ENCODE measurements at places on chromosomes 16 and 17. TPM values are rescaled to one million over a fixed set of nuclear protein-coding genes. Genes with fewer than 3 reads are reported as not detected.

- peaks cover 87% of the 10 kb centered on the region for H3K27me3 ChIP-seq
- no peak overlapping the region for H3K27ac ChIP-seq
- no peak overlapping the region for H3K4me3 ChIP-seq
- peaks cover 24% of the 10 kb centered on the region for H3K4me1 ChIP-seq
- no peak for DNase-seq
- no peaks in the 10 kb centered on the region for H3K36me3 ChIP-seq
Measured at GRCh38 chr17:48619826-48620449, 4.8 kb upstream of the HOXB8 start.

- H3K36me3 ChIP-seq: no peaks in the 10 kb centered on the region
- H3K4me1 ChIP-seq: peaks cover 7% of the 10 kb centered on the region
- peaks cover 15% of the 10 kb centered on the region for H3K27me3 ChIP-seq
- no peak overlapping the region for H3K27ac ChIP-seq
- DNase-seq: no peak
Measured at GRCh38 chr17:33506889-33507650, 214.0 kb upstream of the ASIC2 start.

DNA sequence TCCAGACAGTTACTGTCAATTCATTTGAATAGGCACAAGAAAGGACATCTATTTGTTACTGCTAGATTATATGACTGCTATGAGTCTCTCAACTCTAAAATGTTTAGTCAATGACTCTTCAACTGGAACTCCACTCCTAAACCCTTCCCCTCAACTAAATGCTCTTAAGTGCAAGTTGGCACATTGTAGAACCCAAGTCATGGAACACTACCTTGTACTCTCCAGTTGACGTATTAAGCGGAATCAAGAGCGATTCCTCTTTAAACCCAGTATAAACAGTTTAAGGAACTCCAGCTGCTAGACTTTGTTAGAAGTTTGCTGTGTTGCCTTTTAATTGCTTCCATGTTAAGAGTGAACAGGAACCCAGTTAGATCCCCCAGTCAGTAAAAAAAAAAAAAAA, 44.6 kb downstream of the STH start:
- H3K27ac ChIP-seq: peak overlapping the region; percentile 64
- no peak for DNase-seq
- no peaks in the 10 kb centered on the region for H3K27me3 ChIP-seq
- H3K36me3 ChIP-seq: peaks cover 57% of the 10 kb centered on the region
- H3K4me3 ChIP-seq: no peak overlapping the region

DNA sequence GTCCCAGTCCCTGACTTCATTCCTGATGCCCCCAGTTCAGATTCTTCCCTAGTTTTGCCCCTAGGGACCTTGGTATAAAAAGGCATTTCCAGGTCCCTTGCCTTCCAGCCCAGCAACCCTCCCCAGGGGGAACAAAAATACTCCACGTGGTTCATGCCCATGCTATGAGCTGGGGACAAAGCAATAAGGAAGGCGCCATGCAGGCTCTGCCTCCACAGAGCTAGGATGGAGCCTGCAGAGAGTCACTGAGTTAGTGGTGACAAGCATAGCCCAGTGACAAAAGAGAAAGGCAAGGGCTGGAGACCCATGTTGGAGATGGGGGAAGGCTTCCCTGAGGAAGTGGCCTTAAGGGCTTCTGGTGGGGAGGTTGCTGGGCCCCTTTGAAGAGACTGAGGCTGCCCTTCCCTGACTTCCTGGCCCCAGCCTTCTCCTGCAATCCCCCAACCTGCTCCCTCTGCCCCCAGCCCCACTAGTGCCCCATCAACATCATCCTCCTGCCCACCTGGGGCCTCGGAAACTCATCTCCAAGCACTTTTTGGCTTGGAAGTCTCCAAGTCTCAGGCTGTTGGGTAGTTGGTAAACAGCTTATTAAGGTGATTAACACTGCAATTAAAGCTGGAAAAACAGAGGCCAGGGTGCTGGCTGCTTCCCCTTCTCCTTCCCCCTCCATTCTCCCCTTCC, 9.6 kb downstream of the DLX3 start:
- H3K4me1 ChIP-seq: no peaks in the 10 kb centered on the region
- peaks cover 33% of the 10 kb centered on the region for H3K27me3 ChIP-seq
- H3K36me3 ChIP-seq: no peaks in the 10 kb centered on the region
- no peak overlapping the region for H3K27ac ChIP-seq
- no peak for DNase-seq
- no peak overlapping the region for H3K4me3 ChIP-seq

GRCh38 chr17:35252651-35253050, 9.8 kb downstream of the SLFN5 start:
- DNase-seq: no peak
- H3K4me1 ChIP-seq: peaks cover 83% of the 10 kb centered on the region
- no peak overlapping the region for H3K4me3 ChIP-seq
- peak overlapping the region; percentile 63 for H3K27ac ChIP-seq

- H3K36me3 ChIP-seq: no peaks in the 10 kb centered on the region
- no peak overlapping the region for H3K4me3 ChIP-seq
- DNase-seq: no peak
- no peak overlapping the region for H3K27ac ChIP-seq
- H3K4me1 ChIP-seq: peaks cover 47% of the 10 kb centered on the region
Measured at GRCh38 chr17:77364941-77365583, 224.3 kb downstream of the SEC14L1 start.

GRCh38 chr17:32523017-32523680, 36.4 kb downstream of the CDK5R1 start:
- peak overlapping the region; percentile 55 for H3K4me3 ChIP-seq
- H3K36me3 ChIP-seq: peaks cover 7% of the 10 kb centered on the region
- H3K27me3 ChIP-seq: peaks cover 6% of the 10 kb centered on the region
- peak; percentile 84 for DNase-seq
- peaks cover 63% of the 10 kb centered on the region for H3K4me1 ChIP-seq

DNA sequence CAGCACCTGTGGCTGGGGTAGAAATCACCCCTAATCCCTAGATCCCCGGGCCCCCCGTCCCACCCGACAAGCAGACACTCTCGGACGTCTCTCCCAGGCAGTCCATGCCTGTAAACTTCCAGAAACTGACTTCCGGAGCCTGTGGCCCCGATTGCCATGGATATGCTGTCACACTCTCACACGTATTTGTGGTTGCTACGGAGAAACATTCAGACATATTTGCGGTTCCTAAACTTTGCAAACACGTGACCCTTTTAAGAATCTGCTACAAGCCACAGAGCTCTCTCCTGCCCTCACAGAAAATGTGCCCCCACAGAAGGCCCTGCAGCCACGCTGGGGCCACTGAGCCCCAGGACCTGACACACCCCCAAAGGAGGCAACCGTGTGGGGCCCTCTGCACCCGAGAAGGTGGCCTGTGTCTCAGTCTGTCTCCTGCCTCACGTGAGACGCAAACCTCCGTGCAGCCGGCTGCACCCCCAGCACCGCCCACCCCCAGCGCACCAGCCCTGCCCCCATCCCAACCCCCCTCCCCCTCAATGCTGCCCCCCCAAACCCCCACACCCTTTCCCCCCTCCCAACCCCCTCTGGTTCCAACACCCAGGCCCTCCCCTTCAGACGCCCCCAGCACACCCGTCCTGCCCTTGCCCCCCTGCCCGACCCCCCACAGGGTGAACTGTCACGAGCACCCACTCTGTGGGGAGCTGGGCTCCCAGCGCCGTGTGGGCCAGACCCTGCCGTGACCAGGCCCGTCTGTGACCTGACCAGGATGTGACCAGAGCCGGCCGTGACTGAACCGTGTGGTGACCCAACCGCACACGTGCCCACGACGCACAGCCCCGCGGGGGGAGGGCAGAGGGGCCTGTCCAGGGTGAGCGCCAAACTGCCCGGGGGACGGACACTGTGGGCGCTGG, 66.3 kb upstream of the METRNL start:
- no peaks in the 10 kb centered on the region for H3K4me1 ChIP-seq
- no peak for DNase-seq
- no peaks in the 10 kb centered on the region for H3K36me3 ChIP-seq
- no peaks in the 10 kb centered on the region for H3K27me3 ChIP-seq
- H3K27ac ChIP-seq: no peak overlapping the region
- H3K4me3 ChIP-seq: no peak overlapping the region

DNA sequence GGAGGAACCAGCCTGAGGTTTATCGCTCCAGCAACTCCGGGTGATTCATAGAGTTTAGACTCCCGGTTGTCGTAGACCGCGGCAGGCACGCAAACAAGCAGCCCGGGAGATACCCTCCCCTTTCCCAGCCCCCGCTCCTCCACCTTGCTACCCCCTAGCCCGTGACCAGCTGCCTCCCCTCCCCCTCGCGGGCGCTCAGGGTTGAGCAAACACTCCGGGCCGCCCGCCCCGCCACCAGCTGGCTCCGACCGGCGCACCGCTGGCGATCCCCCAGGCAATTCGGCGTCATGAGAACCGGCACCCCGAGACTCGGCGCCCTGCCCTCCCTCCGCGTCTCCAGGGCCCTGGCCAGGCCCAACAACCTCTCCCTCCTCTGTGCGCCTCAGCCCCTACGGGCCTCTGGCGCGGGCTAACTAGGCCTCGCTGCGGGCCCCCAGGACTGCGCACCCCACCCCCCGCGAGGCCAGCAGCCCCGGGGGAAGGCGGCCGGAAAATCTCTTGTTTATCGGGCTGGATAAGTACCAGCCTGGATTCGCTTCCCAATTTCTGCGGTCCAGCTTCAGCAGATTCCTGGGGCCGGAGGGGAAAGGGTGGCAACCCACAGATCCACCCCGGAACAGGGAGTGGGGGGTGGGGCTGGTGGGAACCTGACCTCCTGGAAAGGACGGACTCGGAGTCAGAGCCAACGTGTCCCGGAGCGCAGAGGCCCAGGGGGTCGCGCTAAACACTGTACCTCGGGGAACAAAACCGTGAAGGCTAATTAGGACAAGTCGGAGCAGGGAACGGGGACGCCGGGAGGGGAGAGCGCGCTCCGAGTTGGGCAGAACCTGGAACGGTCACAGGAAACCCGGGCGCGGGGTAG, 951 bp upstream of the GPRC5C start:
- DNase-seq: peak; percentile 51
- H3K27ac ChIP-seq: no peak overlapping the region
- peaks cover 13% of the 10 kb centered on the region for H3K4me1 ChIP-seq
- H3K4me3 ChIP-seq: peak overlapping the region; percentile 41
- peaks cover 36% of the 10 kb centered on the region for H3K27me3 ChIP-seq

- H3K27me3 ChIP-seq: no peaks in the 10 kb centered on the region
- H3K36me3 ChIP-seq: peaks cover 6% of the 10 kb centered on the region
- no peak for DNase-seq
Measured at GRCh38 chr17:54969658-54970572, 1.4 kb downstream of the STXBP4 start.

GRCh38 chr16:20704281-20704680, 6.8 kb upstream of the ACSM1 start:
- no peak overlapping the region for H3K4me3 ChIP-seq
- no peaks in the 10 kb centered on the region for H3K4me1 ChIP-seq
- H3K36me3 ChIP-seq: no peaks in the 10 kb centered on the region
- H3K27ac ChIP-seq: no peak overlapping the region
- no peaks in the 10 kb centered on the region for H3K27me3 ChIP-seq

DNA sequence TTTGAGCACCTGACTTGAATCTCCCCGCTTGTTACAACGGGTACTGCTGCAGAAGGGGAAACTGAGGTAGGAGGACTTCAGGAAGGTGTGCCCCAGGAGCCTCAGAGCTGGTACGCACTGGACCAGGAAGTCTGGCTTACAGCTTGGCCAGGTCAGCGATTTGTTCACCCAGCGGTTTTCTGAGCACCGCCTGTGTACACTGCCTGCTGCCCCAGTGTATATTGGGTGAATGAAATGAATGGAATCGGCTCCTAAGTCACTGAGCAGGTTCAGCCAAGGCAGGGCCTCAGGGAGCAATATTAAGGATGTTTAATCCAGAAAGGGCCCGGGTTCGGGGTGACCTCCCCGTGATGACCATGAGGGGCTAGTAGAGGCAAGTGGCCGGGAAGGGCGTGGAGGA, 164.0 kb upstream of the CIBAR2 start:
- H3K27ac ChIP-seq: no peak overlapping the region
- DNase-seq: no peak
- H3K4me3 ChIP-seq: no peak overlapping the region

DNA sequence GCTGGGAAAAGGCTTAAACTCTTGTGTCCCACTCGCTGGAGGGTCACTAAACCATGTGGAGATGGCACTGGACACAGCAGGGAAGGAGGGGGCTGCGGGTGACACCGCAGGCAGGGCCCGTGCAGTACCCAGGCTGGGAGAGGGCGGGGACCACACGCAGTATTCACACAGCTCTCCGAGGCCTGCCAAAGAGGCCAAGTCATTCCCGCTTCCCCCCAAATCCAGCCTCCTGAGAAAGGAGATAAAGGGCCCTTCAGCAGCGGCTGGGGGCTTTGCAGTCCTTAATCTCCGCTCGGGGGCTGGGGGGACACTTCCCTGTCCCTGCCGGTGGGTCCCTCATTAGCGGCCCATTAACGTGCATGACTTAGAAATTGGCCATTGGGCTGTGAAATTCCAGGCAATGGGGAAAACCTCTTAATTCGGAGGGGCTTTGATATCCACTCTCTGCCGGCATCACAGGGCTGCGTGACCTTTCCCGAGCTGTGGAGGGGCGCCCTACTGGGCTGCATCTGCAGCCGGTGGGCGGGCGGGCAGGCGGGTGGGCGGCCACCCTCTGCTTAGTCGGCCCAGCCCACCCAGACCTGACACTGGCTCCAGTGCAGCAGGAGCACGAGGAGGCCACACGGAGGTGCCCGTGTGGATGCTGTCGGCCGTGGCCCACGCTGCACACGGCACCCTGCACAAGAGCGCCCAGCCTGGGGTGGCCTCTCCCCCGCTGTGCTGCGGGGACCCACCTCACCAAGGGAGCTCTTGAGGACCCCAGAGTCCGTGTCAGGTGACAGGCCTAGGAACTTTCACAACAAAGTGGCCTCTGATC, 2.6 kb upstream of the SLC38A8 start:
- DNase-seq: no peak
- H3K4me1 ChIP-seq: peaks cover 3% of the 10 kb centered on the region
- H3K36me3 ChIP-seq: no peaks in the 10 kb centered on the region
- no peak overlapping the region for H3K27ac ChIP-seq
- no peak overlapping the region for H3K4me3 ChIP-seq

GRCh38 chr16:30987581-30988190, 2.7 kb downstream of the HSD3B7 start:
- H3K4me3 ChIP-seq: no peak overlapping the region
- H3K36me3 ChIP-seq: peaks cover 3% of the 10 kb centered on the region
- no peak overlapping the region for H3K27ac ChIP-seq
- no peak for DNase-seq
- H3K4me1 ChIP-seq: no peaks in the 10 kb centered on the region
- H3K27me3 ChIP-seq: no peaks in the 10 kb centered on the region

- no peak overlapping the region for H3K27ac ChIP-seq
- DNase-seq: no peak
- H3K4me3 ChIP-seq: no peak overlapping the region
- H3K36me3 ChIP-seq: no peaks in the 10 kb centered on the region
- H3K4me1 ChIP-seq: peaks cover 15% of the 10 kb centered on the region
Measured at GRCh38 chr16:19882186-19882585, 2.5 kb downstream of the GPRC5B start.

DNA sequence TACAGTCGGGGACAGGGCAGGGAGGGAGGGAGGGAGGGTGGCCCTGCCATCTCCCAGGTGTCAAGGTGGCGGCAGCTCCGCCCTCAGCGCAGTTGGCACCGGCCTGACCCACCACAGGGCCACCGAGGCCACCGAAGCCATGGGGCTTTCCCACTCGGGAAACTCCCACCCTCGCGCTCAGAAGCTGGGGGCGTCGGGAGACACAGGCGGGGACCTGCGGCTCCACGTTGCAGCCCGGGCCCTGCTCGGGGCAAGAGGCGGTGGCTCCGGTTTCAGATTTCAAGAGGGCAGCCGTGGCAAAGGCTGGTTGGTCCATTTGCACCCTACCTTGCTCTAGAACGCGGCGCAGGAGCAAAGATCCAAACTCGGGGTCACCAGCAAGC, 544 bp downstream of the CYB561 start:
- H3K4me1 ChIP-seq: peaks cover 22% of the 10 kb centered on the region
- peak overlapping the region; percentile 62 for H3K4me3 ChIP-seq
- peak; percentile 64 for DNase-seq
- H3K36me3 ChIP-seq: no peaks in the 10 kb centered on the region
- peak overlapping the region; percentile 38 for H3K27ac ChIP-seq

The ZG16B gene
- 0.97 TPM for total RNA-seq

The ESRP2 gene
- 0.77 TPM for total RNA-seq

The EVI2B gene
- 16.4 TPM for total RNA-seq

The PABPN1L gene
- total RNA-seq: not detected

The CAVIN1 gene
- 2.0 TPM for total RNA-seq

The CFDP1 gene
- 34.7 TPM for total RNA-seq
